ENCODE measurements at places on chromosomes 3 and 15.

DNA sequence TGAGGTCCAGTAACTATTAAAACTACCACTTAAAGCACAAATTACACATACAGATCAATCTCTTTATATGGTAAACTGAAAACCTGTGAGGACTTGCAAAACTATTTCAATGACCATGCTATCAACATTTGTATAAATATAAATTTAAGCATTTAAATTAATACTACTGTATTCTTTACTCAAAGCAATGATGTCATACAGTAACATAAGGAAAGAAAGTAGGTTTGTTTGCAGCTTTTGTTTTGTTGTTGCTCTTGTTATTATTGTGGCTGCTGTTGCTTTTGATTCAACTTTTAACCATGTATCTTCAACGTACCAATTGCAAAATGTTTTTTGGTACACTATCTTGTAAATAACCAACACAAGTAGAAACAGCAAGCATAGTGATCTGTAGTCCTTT is 22.0 kb downstream of the CBLB start:
- no peak for DNase-seq

DNA sequence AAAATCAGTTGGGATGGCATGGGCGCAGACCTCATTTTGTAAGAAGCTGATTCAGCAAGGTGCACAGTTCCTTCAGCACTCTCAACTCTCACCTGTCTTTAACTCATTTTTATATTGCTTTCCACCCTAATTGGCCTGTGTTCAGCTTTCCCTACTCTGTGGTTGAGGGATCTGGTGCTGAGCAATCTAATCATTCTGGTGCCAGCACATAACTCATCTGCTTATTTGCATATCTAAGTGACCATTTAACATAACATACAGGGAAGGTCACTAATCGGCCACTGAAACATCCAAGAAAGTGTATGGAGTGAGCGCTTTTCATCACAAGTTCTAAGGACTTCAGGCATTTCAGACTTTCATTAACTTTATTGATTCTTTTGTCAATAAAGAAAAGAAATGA is 303.4 kb upstream of the ROPN1 start:
- no peak for DNase-seq

- DNase-seq, result no peak
Observed at GRCh38 chr3:160124224-160124623, 101.0 kb upstream of the C3orf80 start.

DNA sequence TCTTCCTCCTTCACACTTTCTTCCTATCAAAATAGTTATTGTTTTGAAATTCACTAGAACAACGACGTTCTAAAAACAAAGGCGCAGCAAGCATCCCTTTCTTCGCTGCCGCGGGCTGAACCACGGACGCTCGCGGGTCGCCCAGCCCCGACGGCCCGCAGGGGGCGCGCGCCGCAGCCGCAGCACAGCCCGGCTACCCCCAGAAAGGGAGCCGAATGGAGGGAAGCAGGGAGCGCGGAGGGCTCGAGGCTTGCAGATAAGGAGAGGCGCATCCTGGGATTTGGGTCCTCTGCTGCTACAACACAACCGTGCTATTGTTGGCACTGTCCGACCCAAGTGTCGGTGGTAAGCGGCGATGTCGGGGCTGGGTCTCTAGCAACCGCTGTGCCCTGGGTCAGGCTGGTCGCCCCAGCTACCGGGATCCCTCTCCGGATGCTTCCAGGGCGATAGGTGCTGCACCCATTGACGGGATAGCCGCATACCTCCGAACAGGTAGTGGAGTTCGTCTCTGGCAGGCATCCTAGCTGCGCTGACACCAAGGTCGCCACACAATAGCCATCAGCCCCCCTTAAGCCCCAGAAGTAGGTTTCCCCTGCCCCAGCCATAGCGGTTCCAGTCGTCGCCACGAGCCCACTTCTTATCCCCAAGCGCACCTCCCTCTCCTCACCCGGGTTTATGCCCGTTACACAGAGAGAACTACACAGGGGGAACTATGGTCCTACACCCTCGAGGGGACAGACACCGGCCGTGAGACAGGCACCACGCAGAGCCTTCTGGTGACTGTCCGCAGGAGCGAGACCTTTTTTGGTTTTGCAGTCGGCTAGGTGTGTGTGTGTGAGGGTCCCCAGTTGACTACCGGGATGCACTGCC is 6.0 kb downstream of the ONECUT1 start:
- DNase-seq, result no peak

GRCh38 chr3:14957153-14957552 is 9.8 kb downstream of the NR2C2 start:
- DNase-seq, result no peak

- no peak for DNase-seq
Observed at GRCh38 chr3:99526921-99527320, 111.5 kb upstream of the COL8A1 start.

DNA sequence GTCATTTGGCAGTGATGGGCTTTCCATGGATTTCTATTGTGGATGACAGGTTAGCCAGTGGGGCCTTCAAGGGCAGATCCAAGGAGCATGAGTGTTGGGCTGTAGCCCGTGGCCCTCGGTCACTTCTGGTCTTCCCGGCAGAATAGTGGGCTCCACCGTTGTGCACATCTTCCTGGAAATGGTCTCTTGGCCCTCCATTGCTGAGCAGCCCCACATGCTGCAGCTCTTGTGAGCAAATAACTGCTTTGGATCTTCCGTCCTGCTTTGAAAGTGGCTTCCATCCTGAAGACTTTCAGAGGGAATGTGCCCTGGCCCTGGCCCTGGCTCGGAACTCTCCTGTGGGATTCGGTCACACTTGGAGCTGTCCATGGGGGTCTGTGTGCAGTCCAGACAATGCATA is 102.8 kb downstream of the SNRPN start:
- DNase-seq, result no peak

GRCh38 chr3:59995563-59995962 is 945.7 kb upstream of the CFAP20DC start:
- no peak for DNase-seq

- DNase-seq, result no peak
Observed at GRCh38 chr3:52091586-52092270, 35.4 kb upstream of the DUSP7 start.

DNA sequence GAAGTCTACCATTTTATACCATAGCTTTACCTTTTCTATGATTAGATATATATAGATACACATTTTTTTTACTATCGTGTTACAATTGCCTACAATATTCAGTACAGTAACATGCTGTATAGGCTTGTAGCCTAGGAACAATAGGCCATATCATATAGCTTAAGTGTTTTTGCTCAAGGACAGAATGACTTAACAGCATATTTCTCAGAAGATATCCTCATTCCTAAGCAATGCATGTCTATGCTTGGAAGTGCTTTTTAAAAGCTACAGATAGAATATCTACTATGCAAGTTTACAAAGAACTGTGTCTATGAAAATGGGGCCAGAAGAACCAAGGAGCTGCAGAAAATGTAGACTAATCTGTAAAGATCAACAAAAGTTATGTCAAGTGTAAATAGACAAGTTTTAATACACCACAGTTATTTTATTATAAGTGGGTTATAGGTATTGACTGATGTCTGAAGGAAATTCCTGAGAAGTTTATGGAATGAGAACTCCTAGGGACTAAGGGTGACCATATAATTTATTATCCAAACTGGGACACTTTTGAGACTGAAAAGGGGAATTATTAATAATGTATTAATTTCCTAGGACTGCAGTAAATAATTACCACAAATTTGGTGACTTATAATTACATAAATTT is 138.7 kb upstream of the TGFBR2 start:
- DNase-seq, result no peak

GRCh38 chr3:141928631-141929270 is 52.3 kb downstream of the ATP1B3 start:
- DNase-seq, result no peak

DNA sequence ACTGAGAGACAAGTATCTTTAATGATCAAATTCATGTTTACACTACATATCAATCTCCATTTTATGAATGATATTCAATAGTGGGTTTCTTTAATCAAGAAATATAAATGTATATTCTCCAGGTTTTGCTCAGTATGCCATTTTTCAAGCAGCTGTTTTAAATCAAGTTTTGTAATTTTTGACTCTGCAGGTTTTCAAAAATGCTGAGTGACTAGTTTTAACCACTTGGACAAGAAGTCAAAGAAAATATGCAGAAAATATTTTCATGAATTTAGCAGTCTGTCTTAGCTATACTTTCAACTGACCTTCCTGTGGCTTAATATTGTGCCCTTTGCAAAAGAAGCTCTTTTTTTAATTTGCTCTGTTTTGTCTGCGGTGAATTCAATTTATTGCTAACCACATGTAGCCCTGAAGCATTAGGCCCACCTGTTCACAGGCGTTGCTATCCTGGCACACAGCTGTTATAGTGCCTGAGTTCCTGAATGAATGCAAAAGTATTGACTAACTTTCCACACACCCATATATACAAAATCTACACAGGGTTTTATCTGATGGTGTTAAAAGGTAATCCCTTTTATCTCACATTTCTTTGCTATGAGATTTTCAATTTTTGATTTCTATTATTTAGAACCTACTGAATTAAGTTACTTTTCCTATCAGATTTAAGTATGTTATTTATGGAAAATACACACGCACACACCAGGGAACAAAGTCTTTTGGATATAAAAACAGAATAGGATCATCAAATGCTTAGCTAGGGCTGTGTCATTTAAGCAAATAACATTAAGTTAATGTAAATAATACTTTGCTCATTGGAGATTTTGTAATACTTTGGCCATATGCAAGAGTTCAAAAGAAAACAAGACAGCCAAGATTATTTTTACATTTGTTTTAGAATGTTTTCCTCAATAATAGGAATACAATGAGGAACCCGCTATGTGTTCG is 1166.1 kb upstream of the GBE1 start:
- DNase-seq, result no peak
